Right ventricle myocardium superior (tissue), 1 donor: ENCODE measurements at places on chromosomes 4 and X. TPM values are rescaled to one million over a fixed set of nuclear protein-coding genes. Genes with fewer than 3 reads are reported as not detected.

- DNase-seq: no peak
Observed at GRCh38 chr4:2598511-2599303, 62.3 kb downstream of the FAM193A start.

DNA sequence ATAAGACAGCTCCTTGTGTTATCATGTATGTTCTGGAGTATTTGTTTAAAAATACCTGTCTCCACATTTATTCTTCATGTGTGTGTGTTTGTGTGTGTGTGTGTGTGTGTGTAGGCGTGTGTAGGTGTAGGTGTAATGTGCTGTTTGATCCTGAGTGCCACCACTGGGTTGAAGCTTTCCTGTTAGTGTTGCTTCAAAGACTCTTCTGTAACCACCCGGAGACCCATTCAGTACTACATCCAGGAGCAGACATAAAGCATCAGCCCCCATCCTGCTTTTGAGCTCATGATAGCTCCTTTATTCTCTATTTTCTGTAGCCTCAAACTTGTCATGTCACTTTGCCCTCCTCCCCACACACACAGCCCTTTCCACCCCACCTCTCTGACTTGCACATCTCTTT is 3.0 kb upstream of the ZDHHC9 start:
- DNase-seq: no peak

The MAB21L2 gene
- total RNA-seq: 0.11 TPM

The RAB9B gene
- 28.0 TPM for total RNA-seq

The ARMCX2 gene
- total RNA-seq: 31.7 TPM

The RAB41 gene
- not detected for total RNA-seq

The FGA gene
- 0.46 TPM for total RNA-seq
